ENCODE measurements at places on chromosomes 13 and 19. TPM values are rescaled to one million over a fixed set of nuclear protein-coding genes. Genes with fewer than 3 reads are reported as not detected.

DNA sequence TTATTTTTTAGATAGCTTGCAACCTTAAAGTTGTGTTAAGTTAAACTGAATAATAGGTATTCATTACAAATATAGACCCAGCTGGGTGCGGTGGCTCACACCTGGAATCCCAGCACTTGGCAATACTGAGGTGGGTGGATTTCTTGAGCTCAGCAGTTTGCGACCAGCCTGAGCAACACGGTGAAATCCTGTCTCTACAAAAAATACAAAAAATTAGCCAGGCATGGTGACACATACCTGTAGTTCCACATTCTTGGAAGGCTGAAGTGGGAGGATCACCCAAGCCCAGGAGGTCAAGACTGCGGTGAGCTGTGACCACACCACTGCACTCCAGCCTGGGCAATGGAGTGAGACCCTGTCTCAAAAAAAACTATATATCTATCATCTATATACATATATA is 386.5 kb downstream of the PCDH17 start:
- no peak for DNase-seq

SIRT2 gene
- 54.8 TPM for total RNA-seq

GRCh38 chr13:34750078-34750931 is 191.8 kb upstream of the NBEA start:
- DNase-seq: peak; percentile 38

LILRB2 gene
- 44.7 TPM for total RNA-seq

DNA sequence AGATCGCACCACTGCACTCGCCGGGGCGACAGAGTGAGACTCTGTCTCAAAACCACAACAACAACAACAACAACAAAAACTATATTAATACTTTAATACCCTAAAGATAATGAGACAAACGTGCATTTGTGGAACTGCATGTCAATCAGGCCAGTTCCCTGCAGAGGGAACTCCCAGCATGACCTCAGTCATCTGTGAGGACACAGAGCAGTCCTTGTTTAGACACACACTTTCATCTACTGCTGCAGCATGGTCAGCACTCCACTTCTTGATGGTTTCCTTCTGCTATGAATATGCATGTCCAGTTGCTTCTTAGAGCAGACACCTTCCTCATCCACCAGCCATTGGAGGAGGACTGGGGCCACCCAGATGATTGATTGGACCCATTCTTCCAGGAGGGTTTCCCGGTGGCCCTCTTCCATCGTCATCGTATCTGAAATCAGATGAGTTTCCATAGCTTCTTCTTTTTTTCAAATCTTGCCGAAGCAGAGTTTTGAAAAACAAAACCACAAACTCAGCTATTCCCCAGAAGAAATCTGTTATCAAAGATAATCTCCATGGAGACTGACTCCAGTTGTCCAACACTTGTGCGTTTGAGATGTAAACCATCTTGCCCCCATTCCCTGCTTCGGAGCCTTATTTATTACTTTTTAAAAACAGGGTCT is 26.5 kb downstream of the ZNF607 start:
- DNase-seq: peak; percentile 75

DNA sequence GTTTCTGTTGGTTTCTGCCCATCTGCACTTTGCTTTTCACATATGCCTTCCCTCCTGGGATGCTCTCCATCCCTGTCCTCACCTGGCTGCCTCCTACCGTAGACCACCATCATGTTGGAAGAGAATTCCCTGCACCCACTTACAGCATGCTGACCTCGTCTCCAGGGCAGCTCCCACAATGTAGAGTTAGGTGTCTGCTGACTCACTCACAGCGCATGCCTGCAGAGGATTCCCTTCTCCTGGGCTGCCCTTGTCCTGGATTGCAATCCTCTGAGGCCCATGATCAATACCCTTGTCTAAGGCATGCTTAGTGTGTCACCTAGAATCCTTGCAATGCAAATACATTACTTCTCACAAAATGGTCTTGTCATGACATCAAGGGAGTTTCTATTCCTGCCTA is 43.6 kb downstream of the STOML3 start:
- no peak for DNase-seq

PROZ gene
- total RNA-seq: not detected

ZNF554 gene
- total RNA-seq: 5.0 TPM

DNA sequence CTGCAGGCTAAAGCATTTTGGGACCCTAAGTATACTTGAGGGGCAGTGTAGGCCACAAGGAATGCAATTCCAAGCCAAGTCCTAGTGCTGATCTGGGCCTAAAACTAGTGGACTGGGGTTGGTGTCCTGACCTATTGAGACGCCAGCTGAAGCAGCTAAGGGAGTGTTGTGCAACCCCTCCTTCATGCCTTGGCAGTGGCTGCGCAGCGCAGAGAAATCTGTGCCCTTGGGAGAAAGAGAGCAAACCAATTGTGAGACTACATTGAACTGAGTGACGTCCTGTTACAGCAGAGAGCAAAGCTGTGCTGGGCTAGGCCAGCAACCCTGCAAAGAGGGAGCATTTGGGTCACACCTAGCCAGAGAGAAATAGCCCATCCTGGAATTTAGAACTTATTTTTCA is 2715.0 kb upstream of the PCDH20 start:
- no peak for DNase-seq

- DNase-seq: no peak
These were observed 4.2 kb upstream of the PLIN3 start for GRCh38 chr19:4871711-4872110.

- DNase-seq: no peak
These were observed 15.3 kb downstream of the DYRK1B start for GRCh38 chr19:39818626-39819097.

DNA sequence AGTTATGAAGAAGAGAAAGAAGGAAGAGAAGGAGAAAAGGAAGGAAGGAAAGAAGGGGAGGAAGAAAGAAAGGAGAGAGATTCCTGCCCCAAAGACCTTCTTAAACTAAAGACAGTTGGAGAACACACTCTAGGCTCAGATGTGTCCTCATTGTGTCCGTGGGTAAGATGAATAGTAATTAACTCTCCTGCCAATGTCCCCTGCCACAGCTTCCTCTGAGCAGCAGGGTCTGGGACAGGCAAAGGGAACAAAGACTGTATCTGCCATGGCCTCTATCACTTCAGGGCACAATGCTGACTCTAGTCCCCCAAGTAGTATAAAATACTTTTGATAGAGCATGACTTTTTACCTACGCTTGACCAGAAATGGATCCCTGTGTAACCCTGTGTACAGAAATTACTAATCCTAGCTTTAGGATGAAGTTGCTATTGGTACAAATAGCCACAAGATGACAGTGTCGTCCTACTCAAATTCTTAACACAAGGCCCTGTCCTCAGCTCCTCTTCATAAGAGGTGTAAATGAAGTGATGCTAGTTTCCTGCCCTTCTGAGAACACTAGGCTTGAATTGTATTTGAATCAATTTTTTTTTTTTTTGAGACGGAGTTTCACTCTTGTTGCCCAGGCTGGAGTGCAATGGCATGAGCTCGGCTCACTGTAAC is 186.2 kb upstream of the GPR12 start:
- DNase-seq: peak; percentile 71

- DNase-seq: no peak
These were observed 19.9 kb downstream of the TMED1 start for GRCh38 chr19:10815969-10816644.

DNA sequence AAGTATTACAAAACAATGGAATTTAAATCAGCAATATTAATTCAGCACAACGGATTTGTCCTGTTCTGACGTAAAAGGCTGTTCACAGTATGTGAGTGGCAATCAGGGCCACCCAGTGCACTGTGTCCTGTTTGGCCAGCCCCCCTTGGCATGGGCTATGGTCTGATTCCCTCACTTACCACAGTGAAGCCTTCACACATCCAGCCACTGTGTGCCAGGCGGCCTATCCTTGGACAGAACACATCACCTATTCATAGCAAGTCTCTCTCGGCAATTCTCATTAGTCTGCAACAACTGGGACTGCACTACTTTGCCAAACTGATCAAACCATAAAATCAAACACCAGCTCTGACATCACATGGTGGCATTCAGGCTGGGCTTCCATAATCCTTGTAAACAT is 221.5 kb upstream of the TSHZ3 start:
- DNase-seq: peak; percentile 67

GRCh38 chr19:29329460-29330134 is 116.6 kb upstream of the UQCRFS1 start:
- peak; percentile 20 for DNase-seq

CLEC4M gene
- 1.2 TPM for total RNA-seq

HNRNPL gene
- 298 TPM for total RNA-seq

DNA sequence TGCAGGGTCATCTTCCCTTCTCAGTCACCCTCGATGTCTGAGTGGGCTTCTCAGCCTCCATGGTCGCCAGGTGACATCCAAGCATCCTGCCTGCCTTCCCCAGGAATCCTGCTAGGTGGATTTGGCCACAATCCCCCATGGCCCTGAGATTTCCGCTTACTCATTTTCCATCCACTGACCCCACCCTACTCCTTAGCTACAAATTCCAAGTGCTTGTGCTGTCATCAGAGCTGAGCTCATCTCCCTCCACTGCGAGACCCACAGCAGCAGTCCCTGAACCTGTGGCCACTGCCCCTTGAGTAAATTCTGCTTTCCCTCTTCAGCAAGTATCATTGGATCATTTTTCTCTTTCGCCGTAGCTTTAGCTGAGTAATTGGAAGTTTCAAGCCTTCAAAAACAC is 90.5 kb upstream of the ANKRD10 start:
- no peak for DNase-seq

GRCh38 chr13:45258334-45258675 is 57.5 kb upstream of the KCTD4 start:
- no peak for DNase-seq

- DNase-seq: peak; percentile 22
These were observed 4.4 kb upstream of the TMEM272 start for GRCh38 chr13:51849145-51850101.

DNA sequence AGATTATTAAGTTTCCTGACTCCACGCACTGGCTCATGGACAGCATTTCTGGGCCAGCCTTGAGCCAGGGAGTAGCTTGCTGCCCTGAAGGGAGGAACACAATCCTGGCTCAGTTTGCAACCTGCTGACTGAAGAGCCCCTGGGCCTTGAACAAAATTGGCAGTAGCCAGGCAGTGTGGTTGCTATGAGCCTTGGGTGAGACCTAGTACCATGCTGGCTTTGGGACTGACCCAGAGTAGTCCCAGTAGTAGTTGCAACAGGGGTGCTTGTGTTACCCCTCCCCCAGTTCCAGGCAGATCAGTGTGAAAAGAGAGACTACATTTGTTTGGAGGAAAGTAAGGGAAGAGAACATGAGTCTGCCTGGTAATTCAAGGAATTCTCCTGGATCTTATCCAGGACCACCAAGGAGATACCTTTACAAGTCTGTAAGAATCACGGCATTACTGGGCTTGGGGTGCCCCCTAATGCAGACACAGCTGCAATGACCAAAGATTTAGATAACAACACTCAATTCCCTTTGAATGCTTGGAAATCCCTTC is 22.0 kb downstream of the ITGBL1 start:
- peak; percentile 14 for DNase-seq

ZNF709 gene
- total RNA-seq: 2.6 TPM

ACP7 gene
- total RNA-seq: not detected

- DNase-seq: peak; percentile 74
These were observed 4.2 kb downstream of the LIPE start for GRCh38 chr19:42422901-42423461.

DNAJC15 gene
- 16.8 TPM for total RNA-seq

RNF113B gene
- not detected for total RNA-seq

GRCh38 chr19:39996218-39996810 is 546 bp upstream of the ZNF546 start:
- peak; percentile 44 for DNase-seq

DNA sequence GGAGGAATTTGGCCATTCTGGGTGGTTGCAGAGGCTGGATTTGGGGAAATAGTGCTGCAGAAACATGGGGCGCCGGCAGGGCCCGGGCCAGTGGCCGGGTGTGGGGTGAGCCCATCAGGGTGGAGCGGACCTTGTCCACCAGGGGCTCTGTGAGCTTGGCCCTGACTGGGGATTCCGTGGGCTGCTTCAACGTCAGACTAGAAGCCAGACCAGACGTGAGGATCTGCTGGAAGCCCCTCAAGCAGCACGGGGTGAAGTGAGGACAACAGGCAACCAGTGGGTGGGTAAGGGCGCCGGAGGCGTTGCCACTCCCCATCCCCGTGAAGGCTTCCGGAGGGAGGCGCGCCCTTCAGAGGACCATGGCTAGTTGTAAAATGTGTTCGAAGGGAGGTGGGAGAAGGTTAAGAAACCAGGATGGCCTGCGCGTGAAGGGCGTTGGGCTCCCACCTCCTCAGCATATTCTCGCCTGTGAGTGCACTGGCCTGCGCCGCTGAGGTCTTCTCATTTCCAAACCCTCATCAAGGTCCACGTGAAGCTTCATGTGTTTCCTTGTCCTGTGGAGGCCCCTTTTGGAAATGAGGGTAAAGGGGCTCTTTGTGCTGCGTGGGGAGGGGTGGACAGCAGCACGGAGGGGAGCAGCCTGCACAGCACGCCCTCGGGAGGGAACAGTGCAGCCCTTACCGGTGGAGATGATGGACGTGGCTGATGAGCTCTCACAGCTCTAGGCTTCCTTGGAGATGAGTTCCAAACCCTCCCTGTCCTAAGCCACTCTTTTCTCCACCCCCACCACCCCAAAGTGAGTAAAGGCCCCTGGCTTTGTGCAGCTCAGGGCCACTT is 8.3 kb downstream of the TEX29 start:
- no peak for DNase-seq

DNA sequence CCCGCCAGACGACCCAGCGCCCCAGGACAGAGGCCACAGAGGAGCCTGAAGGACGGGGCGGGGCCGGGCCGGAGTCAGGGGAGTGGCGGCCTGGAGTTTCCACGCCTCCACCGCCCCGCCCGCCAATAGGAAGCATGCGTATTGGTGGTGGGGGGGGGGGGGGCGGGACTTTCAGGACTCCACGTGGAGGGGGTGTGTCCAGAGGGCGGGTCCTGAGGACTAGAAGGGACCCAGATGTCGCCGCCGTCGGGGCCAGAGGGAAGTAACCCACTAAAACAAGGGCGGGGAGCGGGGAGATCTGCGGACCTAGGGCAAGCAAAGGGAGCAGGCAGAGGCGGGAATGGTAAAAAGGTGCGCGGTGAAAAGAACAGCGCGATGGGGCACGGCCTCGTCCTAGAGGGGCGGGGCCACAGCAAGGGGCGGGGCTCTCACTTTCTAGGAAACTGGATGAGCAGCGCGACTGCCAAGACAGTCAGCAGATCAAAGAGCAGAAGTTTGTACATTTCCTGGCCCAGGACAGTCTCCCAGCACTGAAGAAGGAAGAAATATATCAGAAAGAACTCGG is 2.8 kb upstream of the LENG1 start:
- DNase-seq: peak; percentile 58

GRCh38 chr19:16184665-16185122 is 516 bp upstream of the FAM32A start:
- DNase-seq: no peak

GPR108 gene
- 33.5 TPM for total RNA-seq

ODAD3 gene
- 9.8 TPM for total RNA-seq

DNA sequence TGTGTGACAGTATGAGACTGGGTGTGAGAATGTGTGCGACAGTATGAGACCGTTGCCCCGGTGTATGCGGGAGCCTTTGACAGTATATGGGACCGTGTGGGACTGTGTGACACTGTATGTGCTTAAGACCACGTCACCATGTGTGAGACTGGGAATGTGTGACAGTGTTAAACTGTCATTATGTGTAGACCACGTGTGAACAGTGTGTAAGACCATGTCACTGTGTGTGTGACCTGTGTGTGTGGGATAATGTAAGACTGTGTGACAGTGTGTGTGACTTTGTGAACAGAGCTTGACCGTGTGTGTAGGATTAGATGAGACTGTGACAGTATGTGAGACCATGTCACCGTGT is 549 bp downstream of the ZNF583 start:
- no peak for DNase-seq

All from lung (tissue), 17 donors.